Ovary (tissue), 10 donors: ENCODE measurements at places on chromosomes 6 and 20. TPM values are rescaled to one million over a fixed set of nuclear protein-coding genes. Genes with fewer than 3 reads are reported as not detected.

DNA sequence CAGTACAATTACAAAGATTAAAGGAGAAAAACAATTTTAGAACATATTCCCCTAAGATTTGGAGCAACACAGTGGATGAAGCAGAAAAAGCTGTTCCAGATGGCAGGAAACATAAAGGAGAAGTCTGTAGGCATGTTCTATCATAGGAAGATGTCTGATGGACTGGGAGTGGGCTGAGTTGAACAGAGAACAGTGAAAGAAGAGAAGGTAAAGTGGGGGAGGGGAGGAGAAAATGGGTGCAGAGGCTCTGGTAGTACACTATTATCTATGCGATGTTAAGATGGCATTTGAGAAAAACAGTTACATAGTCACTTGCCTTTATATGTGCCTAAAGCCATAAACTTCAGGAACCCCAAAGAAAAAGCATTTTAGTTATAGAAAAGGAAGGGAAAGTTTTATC is 4.2 kb upstream of the PHIP start:
- no peaks in the 10 kb centered on the region for H3K4me1 ChIP-seq
- no peak overlapping the region for H3K27ac ChIP-seq
- no peaks in the 10 kb centered on the region for H3K27me3 ChIP-seq
- H3K36me3 ChIP-seq: no peaks in the 10 kb centered on the region
- H3K4me3 ChIP-seq: no peak overlapping the region

DNA sequence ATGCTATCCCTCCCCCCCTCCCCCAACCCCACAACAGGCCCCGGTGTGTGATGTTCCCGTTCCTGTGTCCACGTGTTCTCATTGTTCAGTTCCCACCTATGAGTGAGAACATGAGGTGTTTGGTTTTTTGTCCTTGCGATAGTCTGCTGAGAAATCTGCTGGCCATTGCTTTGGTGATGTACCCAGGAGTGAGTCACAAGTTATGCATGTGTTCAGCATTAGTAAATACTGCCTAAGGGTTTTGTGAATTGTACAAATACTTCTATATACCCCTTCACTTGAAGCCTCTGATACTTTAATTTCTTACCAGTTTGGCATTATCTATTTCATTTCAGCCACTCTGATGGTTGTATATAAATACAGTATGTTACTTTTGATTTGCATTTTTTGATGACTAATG is 711.3 kb upstream of the GJE1 start:
- no peaks in the 10 kb centered on the region for H3K27me3 ChIP-seq
- DNase-seq: no peak
- no peaks in the 10 kb centered on the region for H3K36me3 ChIP-seq
- no peak overlapping the region for H3K4me3 ChIP-seq

LPA gene
- 0.80 TPM for total RNA-seq

DNA sequence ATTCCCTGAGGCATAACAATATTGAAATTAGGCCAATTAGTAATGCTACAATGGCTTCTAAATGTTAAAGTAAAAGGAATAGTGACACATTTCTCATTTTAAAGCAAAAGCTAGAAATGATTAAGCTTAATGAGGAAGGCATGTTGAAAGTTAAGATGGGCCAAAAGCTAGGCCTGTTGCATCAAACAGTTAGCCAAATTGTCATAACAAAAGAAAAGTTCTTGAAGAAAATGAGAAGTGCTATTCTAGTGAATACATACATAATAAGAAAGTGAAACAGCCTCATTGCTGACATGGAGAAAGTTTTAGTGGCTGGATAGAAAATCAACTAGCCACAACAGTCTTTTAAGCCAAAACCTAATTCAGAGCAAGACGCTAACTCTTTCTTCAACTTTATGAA is 12.9 kb downstream of the OR2A4 start:
- H3K4me1 ChIP-seq: no peaks in the 10 kb centered on the region
- no peak for DNase-seq
- no peaks in the 10 kb centered on the region for H3K27me3 ChIP-seq
- no peak overlapping the region for H3K27ac ChIP-seq
- H3K4me3 ChIP-seq: no peak overlapping the region

GRCh38 chr6:109124219-109124618 is 28.9 kb downstream of the CEP57L1 start:
- DNase-seq: no peak
- no peak overlapping the region for H3K4me3 ChIP-seq
- H3K27ac ChIP-seq: no peak overlapping the region
- H3K36me3 ChIP-seq: no peaks in the 10 kb centered on the region
- no peaks in the 10 kb centered on the region for H3K27me3 ChIP-seq
- peaks cover 3% of the 10 kb centered on the region for H3K4me1 ChIP-seq
